ENCODE measurements at places on chromosomes 1 and 21.

DNA sequence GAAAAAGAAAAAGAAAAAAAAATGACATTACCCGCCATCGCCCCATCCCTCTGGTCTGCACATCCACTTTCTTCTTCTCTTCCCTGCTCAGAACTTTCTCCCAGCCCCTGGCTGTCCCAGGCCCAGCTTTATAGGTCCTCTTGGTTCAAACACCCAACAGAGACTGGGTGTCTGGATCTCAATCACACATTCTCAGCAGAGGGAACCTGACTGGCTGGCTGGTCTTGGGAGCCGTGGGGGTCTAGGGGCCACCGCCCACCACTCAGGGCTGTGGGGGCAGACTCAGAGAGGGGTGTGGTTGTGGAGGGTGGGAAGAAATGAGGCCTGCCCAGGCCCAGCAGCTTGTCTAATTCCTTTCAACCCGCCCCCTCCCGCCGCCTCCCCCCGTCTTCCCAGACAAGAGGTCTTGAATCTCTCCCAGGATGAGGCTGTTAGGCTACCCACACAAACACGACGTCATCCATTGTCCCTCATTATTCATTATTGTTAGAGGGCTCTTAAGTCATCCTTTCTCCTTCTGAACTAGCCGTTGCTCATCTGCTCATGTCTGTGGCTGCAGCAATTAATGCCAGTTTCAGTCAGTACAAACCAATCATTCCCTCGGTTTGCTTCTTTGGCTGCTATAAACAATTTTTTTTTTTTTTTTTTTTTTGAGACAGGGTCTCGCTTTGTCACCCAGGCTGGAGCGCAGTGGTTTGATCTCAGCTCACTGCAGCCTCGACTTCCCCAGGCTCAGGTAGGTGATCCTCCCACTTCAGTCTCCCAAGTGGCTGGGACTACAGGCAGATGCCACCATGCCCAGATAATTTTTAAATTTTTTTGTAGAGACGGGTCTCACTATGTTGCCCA, 40.6 kb upstream of the CLIC4 start:
- DNase-seq: peak; percentile 94

DNA sequence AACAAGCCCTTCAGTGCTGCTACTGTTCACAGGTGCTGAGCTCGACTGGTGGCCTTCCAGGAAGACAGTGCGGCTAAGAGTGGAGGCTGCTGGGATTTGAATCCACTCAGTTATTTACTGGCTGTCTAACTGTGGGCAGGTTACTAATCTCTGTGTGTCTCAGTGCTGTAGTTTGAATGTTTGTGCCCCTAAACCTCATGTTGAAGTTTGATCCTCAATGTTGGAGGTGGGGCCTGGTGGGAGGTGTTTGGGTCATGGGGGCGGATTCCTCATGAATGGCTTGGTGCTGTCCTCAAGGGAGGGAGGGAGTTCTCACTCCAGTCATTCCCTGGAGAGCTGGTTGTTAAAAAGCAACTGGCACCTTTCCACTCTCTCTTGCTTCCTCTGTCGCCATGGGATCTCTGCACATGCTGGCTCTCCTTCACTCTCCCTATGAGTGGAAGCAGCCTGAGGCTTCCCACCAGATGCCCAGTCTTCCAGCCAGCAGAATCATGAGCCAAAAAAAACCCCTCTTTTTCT, 334.8 kb downstream of the RPS6KC1 start:
- DNase-seq: no peak

DNA sequence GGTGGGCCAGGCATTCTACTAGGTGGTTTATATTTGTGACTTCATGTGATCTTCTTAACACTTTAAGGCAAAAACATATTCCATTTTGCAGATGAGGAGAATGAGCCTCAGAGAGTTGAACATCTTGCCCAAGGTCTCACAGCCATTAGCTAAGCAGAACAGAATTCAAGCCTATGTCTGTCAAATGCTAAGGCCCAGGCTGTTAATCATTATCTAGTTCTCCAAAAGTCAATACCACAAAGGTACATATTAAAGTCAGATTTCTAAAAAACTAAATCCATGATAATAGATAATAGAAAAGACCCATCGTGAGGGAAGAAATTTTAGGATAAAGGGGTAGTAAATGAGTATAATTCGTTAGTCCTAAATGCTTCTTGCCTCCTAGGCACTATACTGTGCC, 234.3 kb downstream of the KCNH1 start:
- no peak for DNase-seq

GRCh38 chr1:40820251-40820797, 36.7 kb downstream of the KCNQ4 start:
- DNase-seq: no peak

DNA sequence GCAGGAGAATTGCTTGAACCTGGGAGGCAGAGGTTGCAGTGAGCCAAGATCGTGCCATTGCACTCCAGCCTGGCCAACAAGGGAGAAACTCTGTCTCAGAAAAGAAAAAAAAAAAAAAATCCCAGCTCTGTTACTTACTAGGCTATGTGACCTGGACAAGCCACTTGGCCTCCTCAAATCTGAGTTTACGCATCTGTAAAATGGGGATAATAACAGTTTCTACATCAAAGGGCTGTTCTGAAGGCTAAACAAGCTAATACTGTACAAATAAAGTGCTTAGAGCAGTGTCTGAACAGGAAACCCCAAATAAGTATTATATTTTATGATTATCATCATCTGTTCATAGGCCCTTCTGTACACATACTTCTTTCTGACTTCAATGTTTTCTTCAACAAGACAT, 13.6 kb downstream of the F11R start:
- no peak for DNase-seq

- DNase-seq: peak; percentile 93
Observed at GRCh38 chr1:215002471-215002870, 80.1 kb upstream of the KCNK2 start.

DNA sequence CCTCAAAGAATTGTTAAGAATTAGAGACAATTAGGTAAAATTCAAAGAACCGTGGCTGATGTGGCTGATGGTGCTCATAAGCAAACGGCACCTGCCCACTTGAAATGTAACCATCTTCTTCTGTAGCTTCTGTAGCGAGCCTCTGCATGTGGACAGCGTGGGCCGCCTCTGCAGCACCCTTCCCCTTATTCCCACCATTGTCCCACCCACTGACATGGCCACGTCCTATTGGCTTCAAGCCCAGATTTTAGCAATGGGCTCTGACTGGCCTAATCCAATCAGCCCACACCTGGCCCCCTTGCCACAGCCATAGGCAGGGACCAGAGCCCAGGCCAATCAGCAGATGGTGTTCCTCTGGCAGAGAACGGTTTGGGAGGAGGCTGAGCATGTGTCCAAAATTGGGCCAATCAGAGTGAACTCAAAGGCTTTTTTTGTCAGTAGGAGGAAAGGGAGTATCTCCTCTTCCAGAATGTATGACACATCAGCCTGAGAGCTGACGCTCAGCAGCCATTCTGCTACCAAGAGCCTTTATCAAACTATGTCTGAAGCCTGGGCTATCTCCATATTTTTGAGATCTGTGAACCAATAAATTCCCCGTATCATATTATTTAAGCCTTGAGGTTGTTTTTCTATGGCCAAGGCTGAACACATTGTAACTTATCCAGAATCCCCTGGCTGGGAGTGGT, 518.5 kb downstream of the SMYD3 start:
- DNase-seq: no peak

GRCh38 chr1:197400522-197400902, 132.5 kb downstream of the CRB1 start:
- no peak for DNase-seq

DNA sequence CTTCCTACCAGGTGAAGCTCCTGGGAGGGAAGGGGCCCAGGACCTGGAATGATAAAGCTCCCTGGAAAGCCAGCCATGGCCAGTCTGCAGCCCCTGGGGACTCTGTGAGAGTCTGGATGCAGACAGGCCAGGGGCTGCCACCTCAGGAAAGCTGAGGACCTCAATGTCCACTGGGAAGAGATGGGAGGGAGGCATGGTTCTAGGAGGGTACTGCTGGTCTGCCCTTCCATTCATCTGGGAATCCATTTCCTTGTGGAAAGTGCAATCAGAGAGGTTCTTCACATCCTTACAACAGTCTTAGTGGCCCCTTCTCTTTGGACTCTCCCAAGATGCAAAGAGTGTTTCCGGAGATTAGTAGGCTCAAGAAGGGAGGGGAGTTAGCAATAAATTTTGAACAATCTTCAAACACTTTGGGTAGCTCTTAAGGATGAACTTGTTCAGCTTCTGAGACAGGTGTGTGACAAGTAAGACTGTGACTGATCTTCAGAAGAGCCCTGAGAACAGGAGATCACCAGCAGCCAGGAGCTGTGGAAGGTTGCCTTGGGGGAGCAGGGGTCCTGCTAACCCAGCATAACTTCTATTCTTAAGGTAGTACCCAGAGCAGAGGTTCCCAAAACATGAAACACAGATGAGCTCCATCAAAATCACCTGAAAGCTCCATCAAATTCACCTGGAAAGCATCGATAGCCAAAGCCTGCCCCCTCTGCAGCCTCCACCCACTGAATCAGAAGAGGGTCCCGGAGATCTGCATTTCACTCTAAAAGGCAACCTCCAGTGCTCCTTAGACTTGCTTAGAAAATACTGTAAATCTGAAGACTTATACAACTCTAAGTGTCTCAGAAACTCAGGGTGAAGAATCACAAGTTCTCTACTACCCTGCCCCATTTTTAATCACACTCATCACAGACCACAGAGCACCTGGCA, 616 bp upstream of the LAX1 start:
- DNase-seq: no peak

DNA sequence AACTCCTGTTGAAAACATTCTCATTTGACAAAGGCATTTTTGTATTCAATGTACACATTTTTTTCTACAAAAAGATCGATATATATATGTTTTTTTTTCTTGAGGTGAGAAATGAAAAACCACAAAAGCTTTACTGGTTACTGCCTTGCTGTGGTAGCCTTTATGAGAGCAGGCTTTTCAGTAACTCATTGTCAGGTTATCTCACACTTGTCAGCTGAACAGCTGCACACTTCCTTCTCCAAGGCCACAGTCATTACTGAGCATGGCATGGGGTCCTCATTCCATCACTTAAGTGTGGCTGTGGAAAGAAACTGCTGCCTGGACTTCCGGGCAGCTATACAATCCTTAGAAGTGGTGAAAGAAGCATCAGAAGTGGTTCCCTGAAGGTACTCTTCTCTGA, 169.3 kb upstream of the ZP4 start:
- no peak for DNase-seq

- peak; percentile 67 for DNase-seq
Observed at GRCh38 chr1:1616045-1616790, 918 bp downstream of the MIB2 start.

GRCh38 chr1:170619241-170620028, 44.5 kb upstream of the PRRX1 start:
- DNase-seq: peak; percentile 88

DNA sequence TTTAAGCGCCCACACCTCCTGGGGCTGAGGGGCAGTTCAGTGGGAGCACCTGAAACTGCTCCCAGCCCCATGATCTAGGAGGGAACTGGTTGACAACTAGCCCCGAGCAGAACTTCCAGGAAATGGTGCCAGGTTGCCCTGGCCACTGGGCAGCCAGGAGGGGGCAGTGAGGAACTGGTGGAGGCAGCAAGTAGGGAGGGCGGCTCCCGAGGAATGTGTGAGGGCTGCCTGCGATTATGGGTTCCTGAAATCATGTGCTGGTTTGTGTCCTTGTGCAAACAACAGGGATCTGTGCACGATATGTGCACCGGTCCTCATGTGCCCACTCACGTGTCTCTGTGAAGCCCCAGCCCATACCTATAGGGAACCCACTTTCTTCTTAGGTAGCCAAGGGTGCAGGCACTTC, 9.9 kb downstream of the GPR3 start:
- peak; percentile 86 for DNase-seq

DNA sequence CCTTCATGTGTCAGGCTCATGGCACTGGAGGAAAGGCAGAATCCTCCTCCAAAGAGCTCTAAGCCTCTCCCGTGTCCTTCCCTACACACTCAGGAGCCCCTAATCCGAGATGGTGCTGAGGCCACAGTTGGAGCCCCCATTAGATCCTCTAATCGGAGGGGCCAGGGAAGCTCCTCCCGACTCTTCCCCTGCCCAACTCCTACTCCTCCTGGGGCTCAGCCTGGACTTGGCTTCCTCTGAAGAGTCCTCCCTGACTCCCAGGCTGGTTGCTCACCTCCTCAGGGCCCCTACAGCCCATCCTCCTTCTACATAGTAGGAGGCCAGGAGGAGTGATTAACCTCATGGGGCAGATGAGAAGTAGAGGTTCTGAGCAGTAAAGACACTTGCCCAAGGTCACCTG, 21.3 kb upstream of the CDCP2 start:
- no peak for DNase-seq

GRCh38 chr1:62362061-62362917, 43.1 kb upstream of the KANK4 start:
- no peak for DNase-seq

DNA sequence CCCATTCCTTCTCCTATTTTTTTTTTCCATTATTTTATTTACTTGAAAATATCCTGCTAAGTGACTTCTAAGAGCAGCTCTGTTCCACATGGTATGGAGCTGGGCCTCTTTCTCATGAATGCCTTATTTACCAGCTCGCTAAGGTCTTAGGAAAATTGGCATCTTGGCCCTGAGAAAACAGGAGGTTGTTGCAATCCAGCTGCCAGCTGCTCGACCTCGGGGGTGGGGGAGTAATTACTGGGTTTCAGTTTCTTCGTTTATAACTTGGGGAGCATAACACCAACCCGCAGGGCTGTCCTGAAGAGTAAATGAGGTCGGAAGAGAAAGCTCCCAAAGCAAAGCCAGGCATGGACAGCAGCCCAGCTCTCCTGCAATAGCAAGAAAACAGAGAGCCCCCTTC, 176.3 kb downstream of the AJAP1 start:
- DNase-seq: no peak

DNA sequence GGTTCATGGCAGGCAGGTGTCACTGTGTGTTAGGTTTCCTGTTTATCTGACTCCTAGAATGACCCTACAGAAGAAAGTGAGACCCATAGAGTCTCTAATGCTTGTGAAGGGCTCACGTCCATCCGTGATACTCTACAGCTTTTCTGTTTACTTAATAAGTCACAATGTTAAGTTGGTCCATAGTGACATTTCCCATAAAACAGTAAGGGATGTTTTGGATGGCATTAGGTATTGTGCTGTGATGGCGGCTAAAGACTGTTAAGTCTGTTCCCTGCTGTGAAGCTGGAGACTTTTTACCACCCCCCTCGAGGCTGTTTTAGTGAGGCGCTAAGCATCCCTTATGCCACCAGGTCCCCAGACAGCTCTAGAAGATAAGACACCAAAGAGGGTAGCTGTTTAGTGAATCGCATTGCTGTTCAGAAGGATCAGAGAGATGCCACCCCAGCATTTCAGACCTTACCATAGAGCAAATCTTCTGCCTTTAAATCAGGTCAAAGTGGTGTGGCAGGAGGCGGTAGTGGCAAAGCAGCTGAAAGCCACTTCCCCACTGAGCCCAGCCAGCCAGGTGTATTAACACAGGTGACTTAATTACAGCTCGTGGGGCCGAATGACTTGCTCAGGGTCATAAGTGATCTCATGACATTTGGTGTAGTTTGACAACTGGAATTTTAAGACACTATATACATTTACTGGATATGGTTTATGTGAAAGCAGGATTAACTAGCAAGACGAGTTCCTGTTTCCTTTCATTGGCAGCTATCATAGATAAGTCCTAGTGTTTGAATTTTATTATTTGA, 25.0 kb downstream of the SLC37A1 start:
- DNase-seq: no peak

GRCh38 chr1:192080684-192081083, 77.6 kb upstream of the RGS18 start:
- no peak for DNase-seq

Measured in GM23248 (cell line).